ENCODE measurements at places on chromosomes 7 and 10. TPM values are rescaled to one million over a fixed set of nuclear protein-coding genes. Genes with fewer than 3 reads are reported as not detected.

POU6F2 gene
- total RNA-seq: not detected

ANKRD22 gene
- total RNA-seq: 0.27 TPM

TAF3 gene
- total RNA-seq: 8.0 TPM

ZNF467 gene
- total RNA-seq: 1.2 TPM

KIAA1217 gene
- 2.8 TPM for total RNA-seq

TMEM213 gene
- total RNA-seq: not detected

OGDHL gene
- total RNA-seq: 0.07 TPM

FRAT2 gene
- 8.2 TPM for total RNA-seq

MRPS16 gene
- 178 TPM for total RNA-seq

TMEM248 gene
- 86.9 TPM for total RNA-seq

NMT2 gene
- total RNA-seq: 29.1 TPM

RNLS gene
- total RNA-seq: 8.0 TPM
